Effector memory CD8-positive, alpha-beta T cell (primary cell): ENCODE measurements at places on chromosomes 6 and 20.
A peak's percentile ranks its signal among the peaks of the same experiment; 100 is the strongest.

DNA sequence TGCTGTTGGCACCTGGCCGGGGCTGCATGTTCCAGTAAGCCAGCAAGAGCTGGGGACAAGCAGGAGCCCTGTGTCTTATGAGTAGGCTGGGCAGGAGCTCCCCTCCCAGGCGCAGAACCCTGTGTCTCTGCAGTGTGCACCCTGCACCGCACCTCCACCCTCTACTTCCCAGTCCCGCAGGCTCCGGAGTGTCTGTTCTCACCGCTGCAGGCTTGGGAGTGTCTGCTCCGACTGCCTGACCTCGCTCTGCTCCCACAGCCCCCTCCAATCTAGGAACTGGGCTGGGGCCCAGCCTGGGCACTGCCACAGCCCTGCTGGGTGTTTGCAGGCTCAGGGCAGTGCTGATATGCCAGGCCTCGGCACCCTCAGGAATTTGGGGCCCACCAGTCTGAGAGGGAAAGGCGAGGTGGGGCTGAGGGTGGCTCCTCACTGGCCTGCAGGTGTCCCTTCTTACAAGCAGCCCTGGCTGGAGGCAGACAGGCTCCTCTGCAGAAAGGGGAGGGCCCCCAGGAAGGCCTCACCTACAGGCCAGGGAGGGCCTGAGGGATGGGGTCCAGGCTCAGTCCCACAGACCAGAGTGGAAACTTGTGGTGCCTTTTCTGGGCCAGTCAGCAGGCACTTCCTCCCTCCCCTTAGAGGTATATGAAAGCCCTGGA is 871.6 kb upstream of the GJE1 start:
- DNase-seq, result no peak
- H3K27ac ChIP-seq, result no peak overlapping the region
- no peaks in the 10 kb centered on the region for H3K27me3 ChIP-seq

GRCh38 chr6:52403627-52404026 is 16.5 kb upstream of the EFHC1 start:
- H3K4me3 ChIP-seq, result no peak overlapping the region
- no peak for DNase-seq
- H3K27me3 ChIP-seq, result no peaks in the 10 kb centered on the region
- H3K4me1 ChIP-seq, result peaks cover 26% of the 10 kb centered on the region
- peaks cover 10% of the 10 kb centered on the region for H3K36me3 ChIP-seq

- H3K36me3 ChIP-seq, result peaks cover 6% of the 10 kb centered on the region
- H3K4me1 ChIP-seq, result peaks cover 1% of the 10 kb centered on the region
- no peak overlapping the region for H3K4me3 ChIP-seq
- no peak overlapping the region for H3K27ac ChIP-seq
Measured at GRCh38 chr20:57663241-57663640, 43.0 kb upstream of the ZBP1 start.

DNA sequence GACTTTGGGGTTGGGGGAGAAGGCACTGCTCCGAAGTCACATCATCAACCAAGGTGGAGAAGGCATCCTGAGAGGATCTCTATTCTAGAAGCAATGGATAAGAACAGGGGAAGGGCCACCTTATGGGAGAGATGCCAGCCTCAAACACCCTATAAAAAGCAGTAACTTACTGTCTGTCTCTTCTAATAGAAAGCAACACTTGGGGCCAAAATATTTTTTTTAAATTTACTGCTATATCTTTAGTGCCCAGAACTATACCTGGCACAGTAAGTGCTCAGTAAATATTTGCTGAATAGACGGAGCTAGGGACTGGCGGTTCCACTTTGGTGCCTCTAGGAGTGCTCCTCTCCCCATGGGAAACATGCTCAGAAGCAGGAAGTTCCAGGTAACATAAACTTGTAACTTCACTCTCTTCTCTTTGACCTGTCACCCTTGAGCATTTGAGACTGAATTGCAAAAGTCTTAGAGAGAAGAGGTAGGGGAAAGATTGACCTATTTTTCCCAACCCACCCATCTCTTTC is 807 bp upstream of the OTOR start:
- no peak overlapping the region for H3K4me3 ChIP-seq
- peaks cover 3% of the 10 kb centered on the region for H3K36me3 ChIP-seq
- peaks cover 15% of the 10 kb centered on the region for H3K27me3 ChIP-seq
- DNase-seq, result no peak

DNA sequence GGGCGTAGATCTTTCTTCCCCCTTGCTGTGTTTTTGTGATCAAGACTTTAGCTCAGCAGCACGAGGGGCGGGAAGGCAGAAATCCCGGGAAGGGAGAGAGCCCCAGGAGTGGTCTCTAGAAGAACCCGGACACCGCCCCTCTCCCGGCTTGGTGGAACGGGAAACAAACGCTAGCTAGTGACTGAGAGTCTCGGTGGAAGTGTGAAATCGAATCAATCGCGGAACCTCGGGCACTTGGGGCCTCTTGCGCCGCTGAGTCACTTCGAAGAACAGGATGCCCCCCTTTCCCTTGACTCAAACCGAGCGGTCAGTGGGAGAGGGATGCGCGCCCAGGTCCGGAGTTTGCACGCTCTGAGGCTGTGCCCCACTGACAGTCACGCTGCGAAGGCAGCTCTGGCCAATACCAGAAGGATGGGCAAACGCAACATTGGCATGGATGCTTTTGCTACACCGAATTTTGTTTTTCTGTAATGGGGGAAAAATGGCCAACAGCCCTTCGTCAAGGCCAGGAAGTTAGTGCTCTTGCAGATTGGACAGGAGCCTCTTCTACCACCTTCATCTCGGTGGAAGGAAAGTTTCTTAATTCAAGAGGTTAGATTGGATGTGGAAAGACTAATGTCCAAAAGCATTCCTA is 1.6 kb upstream of the OLIG3 start:
- H3K36me3 ChIP-seq, result peaks cover 26% of the 10 kb centered on the region
- DNase-seq, result no peak
- no peak overlapping the region for H3K27ac ChIP-seq
- peak overlapping the region; percentile 59 for H3K4me3 ChIP-seq
- H3K27me3 ChIP-seq, result peaks cover 86% of the 10 kb centered on the region
- peaks cover 37% of the 10 kb centered on the region for H3K4me1 ChIP-seq

DNA sequence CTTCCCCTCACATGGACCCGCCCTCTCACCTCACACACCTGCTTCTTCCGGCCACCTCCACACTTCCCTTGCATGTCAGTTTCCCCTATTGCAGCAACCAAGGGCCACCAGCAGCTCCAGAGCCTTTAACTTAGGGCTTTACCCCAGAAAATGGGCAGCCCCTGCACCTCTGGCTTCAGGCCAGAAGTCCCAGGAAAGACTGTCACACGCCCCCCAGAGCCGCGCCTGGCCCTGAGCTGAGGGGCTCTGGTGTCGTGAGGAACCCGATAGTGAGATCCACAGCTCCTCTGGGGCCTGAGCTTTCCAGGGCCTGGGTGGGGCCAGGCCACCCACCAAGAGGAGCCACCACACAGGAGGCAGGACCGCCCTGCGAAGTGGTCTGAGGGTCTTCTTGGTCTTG is 182.4 kb downstream of the DLL1 start:
- no peak for DNase-seq
- H3K4me1 ChIP-seq, result no peaks in the 10 kb centered on the region
- peaks cover 23% of the 10 kb centered on the region for H3K27me3 ChIP-seq

GRCh38 chr20:16427571-16427970 is 145.7 kb downstream of the KIF16B start:
- H3K4me1 ChIP-seq, result no peaks in the 10 kb centered on the region
- H3K27me3 ChIP-seq, result no peaks in the 10 kb centered on the region
- H3K27ac ChIP-seq, result no peak overlapping the region
- DNase-seq, result no peak

DNA sequence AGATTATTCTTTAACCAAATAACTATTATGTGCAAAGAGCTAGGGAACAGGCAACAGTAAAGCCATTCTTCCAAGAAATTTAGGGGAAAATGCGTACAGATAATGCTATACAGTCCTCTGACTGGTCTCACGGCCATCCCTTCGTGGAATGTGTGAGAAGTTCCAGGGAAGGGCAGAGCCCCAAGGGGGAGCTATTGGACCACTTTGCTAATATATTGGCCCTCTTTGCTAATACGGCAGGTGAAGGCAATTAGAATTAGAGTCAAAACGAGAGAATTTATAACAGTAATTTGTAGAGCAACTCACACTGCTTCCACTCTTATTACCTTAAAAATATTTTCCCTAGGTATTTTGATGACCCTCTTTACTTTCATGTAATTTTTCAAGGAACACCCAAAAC is 140.4 kb downstream of the IMPG1 start:
- no peak overlapping the region for H3K4me3 ChIP-seq
- H3K27me3 ChIP-seq, result peaks cover 36% of the 10 kb centered on the region
- H3K4me1 ChIP-seq, result peaks cover 8% of the 10 kb centered on the region
- no peak overlapping the region for H3K27ac ChIP-seq
- no peak for DNase-seq
- H3K36me3 ChIP-seq, result no peaks in the 10 kb centered on the region

- H3K4me1 ChIP-seq, result no peaks in the 10 kb centered on the region
- H3K27me3 ChIP-seq, result peaks cover 42% of the 10 kb centered on the region
- no peak for DNase-seq
- H3K36me3 ChIP-seq, result peaks cover 2% of the 10 kb centered on the region
- no peak overlapping the region for H3K27ac ChIP-seq
Measured at GRCh38 chr6:169014211-169015197, 239.1 kb downstream of the THBS2 start.

DNA sequence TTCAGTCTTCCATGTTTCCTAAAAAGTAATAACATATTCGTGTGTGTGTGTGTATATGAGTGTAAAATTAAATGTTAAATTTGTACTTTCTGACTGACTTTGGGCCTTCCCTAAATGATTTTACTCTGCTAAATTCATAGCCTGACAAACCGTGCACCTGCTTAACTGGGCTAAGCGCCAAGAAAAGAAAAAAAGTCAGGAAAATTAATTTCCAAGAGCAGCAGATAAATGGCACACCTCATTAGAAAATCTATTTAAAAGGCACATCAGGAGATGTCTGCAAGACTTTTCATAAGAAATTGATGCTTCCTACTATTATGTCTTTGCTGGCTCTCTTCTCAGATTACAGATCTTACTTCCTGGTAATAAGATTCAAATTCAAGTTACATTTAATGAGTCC is 72.4 kb downstream of the TRDN start:
- H3K27me3 ChIP-seq, result no peaks in the 10 kb centered on the region
- no peak overlapping the region for H3K27ac ChIP-seq
- H3K4me1 ChIP-seq, result no peaks in the 10 kb centered on the region
- no peaks in the 10 kb centered on the region for H3K36me3 ChIP-seq
- DNase-seq, result no peak

DNA sequence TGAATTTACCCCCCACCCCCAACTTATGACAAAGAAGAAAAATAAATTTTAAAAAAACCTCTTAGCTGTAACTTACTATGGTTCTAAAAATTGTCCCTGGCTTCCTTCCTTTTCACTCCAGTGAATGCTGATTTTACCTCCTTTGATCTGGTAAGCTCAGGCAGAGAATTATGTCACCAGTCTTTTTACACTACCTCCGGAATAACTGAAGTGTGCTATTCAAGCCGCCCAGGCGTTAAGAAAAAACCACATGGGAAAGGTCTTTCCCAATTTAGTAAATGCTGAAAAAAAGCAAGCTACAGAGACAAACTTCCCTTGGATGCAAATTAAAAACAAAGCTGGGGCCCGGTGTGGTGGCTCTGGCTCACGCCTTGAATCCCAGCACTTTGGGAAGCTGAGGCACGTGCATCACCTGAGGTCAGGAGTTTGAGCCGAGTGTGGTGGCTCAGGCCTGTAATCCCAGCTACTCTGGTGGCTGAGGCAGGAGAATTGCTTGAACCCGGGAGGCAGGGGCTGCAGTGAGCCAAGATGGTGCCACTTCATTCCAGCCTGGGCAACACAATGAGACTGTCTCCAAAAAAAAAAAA is 12.4 kb downstream of the SNX5 start:
- no peaks in the 10 kb centered on the region for H3K27me3 ChIP-seq
- H3K27ac ChIP-seq, result peak overlapping the region; percentile 57
- peaks cover 34% of the 10 kb centered on the region for H3K4me1 ChIP-seq
- H3K36me3 ChIP-seq, result peaks cover 57% of the 10 kb centered on the region
- DNase-seq, result no peak
- H3K4me3 ChIP-seq, result no peak overlapping the region

DNA sequence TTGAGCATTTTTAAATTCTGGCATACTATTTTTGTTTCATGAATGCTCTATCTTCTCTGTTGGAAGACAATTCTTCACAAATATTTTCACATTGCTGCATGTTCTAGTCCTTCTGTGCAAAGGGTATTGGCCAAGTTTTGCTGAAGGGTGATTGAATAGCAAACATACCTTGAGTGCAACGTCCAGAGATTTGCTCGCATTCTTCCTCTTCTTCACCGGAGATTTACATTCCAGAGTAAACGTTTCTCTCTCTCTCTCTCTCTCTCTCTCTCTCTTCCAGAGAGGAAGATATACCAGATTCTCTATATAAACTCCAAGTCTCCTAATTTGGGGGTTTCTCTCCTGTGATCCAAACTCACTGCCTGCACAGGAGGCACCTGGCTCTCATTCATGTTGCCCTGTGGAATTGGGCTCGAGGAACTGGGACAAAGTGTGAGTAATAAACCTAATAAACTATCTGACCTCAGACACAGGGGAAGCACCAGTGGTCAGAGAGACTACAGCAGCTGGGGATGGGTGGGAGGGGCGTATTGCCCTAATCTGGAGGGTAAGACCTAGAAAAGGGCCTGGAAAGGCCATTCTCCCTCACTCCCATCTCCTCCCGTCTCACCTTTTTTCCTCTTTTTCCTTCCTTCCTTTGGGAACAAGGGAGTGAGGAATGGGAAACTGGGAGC is 1.1 kb upstream of the TREML1 start:
- no peak overlapping the region for H3K27ac ChIP-seq
- H3K36me3 ChIP-seq, result peaks cover 3% of the 10 kb centered on the region
- no peak for DNase-seq
- H3K4me1 ChIP-seq, result no peaks in the 10 kb centered on the region
- peaks cover 44% of the 10 kb centered on the region for H3K27me3 ChIP-seq

- DNase-seq, result no peak
- H3K4me3 ChIP-seq, result no peak overlapping the region
- H3K27me3 ChIP-seq, result no peaks in the 10 kb centered on the region
- no peak overlapping the region for H3K27ac ChIP-seq
Measured at GRCh38 chr20:1287787-1288569, 21.9 kb downstream of the SNPH start.

DNA sequence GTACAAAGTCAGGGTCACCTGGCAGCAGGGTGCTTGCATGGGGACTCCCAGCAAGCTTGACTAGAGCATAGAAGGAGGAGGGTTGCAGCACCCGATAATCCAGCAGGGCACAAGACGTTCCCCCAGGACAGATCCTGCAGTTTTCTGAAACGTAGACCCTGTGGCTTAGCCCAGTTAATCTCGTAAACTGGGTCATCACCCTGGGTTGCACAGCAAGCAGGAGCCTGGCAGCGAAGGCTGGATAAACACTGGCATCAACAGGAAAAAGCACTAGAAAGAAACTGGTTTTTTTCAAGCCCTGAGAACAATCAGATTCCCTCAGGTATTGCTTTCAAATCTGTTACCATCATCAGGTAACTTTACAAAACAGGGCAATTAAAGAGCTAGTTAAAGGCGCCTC is 92.6 kb downstream of the PDE7B start:
- H3K4me3 ChIP-seq, result no peak overlapping the region
- no peaks in the 10 kb centered on the region for H3K4me1 ChIP-seq
- no peak overlapping the region for H3K27ac ChIP-seq
- no peak for DNase-seq
- H3K36me3 ChIP-seq, result no peaks in the 10 kb centered on the region
- H3K27me3 ChIP-seq, result peaks cover 8% of the 10 kb centered on the region

GRCh38 chr6:2805031-2805430 is 36.6 kb downstream of the SERPINB1 start:
- no peak overlapping the region for H3K4me3 ChIP-seq
- H3K27ac ChIP-seq, result no peak overlapping the region
- peaks cover 3% of the 10 kb centered on the region for H3K4me1 ChIP-seq

GRCh38 chr6:143621876-143622605 is 55.7 kb upstream of the PHACTR2 start:
- H3K36me3 ChIP-seq, result peaks cover 4% of the 10 kb centered on the region
- H3K4me3 ChIP-seq, result peak overlapping the region; percentile 27
- DNase-seq, result no peak
